ENCODE measurements at places on chromosomes 13 and 19.

- DNase-seq = no peak
Measured at GRCh38 chr13:21747456-21747855, 76.6 kb downstream of the FGF9 start.

GRCh38 chr19:54633401-54633800 is 3.1 kb downstream of the LILRB1 start:
- DNase-seq = no peak

- no peak for DNase-seq
Measured at GRCh38 chr13:70170689-70171088, 62.4 kb upstream of the KLHL1 start.

DNA sequence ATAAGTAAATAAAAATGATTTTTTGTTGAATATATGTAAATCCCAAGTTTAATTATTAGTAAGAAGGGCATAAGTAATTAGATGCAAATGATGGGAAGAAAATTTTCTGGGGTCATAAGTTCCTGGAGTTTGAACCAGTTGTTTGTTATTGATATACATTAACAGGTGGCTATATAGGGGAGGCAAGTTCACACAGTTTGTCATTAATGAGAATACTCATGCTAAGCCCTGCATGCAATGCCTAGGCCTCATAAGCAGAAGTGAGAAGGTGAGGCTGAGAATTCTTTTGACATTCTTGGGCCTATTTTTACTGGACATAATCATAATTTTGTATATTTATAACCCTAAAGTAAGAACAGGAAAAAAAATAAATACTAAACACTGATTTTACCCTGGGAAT is 1210.7 kb upstream of the PCDH9 start:
- no peak for DNase-seq

DNA sequence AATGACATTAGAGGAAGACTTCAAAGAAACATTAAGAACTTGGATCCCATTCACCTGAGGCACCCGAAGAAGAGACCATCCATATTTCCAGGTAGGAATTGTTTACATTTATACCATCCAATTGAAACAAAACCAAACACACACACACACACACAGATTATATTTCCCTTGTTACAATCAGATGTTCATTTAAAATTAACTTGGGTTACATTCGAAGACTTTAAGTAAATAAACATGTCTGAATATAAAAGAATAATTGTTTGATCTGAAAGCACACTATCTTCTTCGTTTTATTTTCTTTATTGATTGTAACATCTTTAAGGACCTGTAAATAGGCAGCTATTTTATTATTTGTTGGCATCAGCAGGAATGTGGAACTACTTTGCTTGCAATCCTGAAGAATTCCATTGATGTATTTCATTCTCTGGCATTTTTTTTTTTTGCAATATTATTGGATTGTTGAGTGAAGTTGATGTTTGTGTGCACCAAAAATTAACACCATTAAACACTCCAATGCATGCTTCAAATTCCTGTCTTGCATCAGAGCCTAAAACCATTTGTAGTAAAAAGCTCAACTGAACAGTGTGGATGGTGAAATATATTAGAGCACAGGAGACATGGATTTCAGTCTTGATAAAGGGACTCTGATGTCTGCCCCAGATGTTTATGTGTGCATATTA is 85.3 kb upstream of the FRY start:
- no peak for DNase-seq

DNA sequence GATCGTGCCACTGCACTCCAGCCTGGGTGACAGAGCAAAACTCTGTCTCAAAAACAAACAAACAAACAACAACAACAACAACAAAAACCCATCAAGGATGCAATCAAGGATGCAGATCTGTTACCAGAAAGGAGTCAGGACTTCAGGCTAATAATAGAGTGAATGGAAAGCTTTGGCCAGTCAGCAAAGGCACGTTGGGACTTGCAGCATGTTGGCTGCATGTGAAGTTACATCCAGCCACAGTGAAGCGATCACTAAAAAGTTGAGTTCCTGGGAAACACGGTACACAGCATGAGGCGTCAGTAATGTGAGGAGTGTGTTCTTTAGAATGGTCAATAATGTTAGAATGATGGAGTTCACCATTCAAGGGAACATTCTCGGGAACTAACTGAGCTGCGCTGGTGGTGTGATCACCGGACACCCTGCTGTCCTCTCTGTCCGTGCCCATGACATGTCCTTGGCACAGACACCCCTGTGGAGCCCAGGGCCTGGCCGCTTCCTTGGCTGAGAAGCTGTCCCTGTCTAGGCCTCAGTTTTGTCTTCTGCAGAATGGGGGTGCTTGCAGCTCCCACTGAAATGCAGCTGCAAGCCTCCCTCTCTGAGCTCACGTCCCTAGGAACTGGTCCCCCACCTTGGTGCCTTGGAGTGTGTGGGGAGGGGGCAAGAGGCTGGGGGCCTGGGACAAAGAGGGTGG is 2.3 kb upstream of the LGALS7B start:
- no peak for DNase-seq

- no peak for DNase-seq
Measured at GRCh38 chr13:106337096-106337850, 198.2 kb downstream of the EFNB2 start.

GRCh38 chr13:93248627-93249047 is 22.0 kb downstream of the GPC6 start:
- no peak for DNase-seq

DNA sequence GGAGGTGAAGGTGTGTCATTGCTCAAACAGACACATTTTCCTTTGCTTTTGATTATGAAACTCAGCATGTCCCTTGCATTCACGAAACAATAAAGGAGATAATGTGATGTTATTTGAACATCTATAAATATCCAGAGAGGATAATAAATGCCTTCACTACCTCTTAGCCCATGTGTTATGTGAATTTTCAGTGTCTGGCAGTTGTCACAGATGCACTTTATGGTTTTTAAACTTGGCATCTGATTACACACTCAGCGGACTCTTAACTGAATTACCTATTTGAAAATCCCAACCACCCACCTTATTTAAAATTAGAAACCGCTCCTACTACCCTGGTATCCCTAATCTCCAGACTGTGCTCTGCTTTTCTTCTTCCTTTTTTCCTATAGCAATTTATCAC is 254.2 kb downstream of the COG6 start:
- no peak for DNase-seq

- DNase-seq = no peak
Measured at GRCh38 chr13:110499621-110500281, 61.8 kb downstream of the RAB20 start.

GRCh38 chr13:73850104-73850873 is 283.9 kb downstream of the KLF12 start:
- DNase-seq = no peak

- no peak for DNase-seq
Measured at GRCh38 chr13:75635828-75636435, at the start of gene LMO7. Gene LMO7, plus strand, starts transcription at chr13:75636330. Its CDS starts 328 bp downstream, at chr13:75636658.

DNA sequence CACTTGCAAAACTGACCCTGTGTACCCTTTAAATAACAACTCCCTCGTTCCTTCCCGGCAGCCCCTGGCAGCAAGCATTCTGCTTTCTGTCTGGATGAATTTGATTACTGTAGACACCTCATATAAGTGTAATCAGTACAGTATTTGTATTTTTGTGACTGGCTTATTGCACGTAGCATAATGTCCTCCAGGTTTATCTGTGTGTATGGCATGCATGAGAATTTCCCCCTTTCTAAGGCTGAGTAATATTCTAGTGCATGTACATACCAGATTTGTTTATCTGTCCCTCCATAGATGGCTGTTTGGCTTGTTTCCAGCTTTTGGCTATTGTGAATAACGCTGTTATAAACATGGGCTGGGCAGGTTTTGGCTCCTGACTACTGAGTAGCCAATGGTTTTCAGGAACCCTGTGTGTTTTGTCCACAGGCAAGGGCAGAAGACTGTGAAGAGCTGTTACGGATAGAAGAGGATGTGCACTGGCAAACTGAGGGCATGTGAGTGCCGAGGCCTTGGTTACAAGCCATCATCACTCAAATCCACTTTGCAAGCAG is 98.0 kb downstream of the ESD start:
- no peak for DNase-seq

- no peak for DNase-seq
Measured at GRCh38 chr19:55672418-55672817, 2.6 kb upstream of the EPN1 start.

GRCh38 chr13:114323349-114323748 is 9.0 kb downstream of the CHAMP1 start:
- no peak for DNase-seq

- DNase-seq = no peak
Measured at GRCh38 chr13:105116966-105117365, 1418.5 kb downstream of the EFNB2 start.

DNA sequence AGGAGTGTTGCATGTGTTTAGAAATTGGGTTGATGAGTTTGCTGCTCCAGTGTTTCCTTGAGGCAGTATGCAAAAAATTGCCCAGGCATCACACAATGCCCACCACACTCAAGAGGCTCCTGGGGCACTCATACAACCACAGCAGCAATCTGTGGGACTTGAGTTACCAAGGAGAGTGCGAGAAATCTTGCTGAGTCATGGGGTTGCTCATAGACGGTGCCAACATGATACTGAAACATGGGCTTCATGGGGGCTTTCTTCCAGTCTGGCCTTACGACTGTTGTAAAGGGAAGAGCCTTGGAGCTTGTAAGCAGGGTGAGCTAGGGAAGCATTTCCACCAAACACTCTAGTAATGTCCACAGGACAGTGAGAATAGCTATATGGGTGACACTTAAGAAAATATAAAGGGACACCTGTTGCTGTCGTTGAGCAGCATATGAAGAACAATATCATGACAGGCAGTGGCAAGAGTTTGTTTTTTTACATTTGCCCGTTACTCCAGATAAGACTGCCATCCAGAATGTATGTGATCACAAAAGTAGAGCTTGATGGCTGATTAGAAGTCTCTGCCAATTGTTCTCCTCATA is 1237.4 kb downstream of the UQCRFS1 start:
- no peak for DNase-seq

DNA sequence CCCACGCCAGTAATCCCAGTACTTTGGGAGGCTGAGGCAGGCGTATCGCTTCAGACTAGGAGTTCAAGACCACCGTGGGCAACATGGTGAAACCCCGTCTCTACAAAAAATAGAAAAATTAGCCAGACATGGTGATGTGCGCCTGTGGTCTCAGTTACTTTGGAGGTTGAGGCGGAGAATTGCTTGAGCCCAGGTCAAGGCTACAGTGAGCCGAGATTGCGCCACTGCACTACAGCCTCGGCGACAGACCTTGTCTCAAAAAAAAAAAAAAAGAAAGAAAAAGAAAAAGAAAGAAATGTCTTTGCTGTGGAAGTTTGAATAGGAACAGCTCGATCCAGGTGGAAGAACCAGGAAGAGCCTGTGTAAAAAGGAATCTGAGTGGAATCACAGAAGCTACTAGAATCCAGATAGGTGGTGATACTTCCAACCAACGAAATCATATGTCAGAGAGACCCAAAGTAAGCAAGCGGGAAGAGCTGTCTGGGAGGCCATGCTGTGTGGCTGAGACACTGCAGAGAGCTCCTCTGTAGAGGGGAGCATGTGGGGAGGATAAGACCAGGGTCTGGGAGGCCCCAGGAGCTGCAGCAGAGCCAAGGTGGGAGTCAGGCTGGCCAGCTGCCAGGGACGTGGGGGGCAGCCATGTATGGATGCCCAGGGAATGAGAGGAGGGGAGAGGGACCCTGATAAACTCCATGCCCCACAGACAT is 21.1 kb downstream of the LATS2 start:
- no peak for DNase-seq

DNA sequence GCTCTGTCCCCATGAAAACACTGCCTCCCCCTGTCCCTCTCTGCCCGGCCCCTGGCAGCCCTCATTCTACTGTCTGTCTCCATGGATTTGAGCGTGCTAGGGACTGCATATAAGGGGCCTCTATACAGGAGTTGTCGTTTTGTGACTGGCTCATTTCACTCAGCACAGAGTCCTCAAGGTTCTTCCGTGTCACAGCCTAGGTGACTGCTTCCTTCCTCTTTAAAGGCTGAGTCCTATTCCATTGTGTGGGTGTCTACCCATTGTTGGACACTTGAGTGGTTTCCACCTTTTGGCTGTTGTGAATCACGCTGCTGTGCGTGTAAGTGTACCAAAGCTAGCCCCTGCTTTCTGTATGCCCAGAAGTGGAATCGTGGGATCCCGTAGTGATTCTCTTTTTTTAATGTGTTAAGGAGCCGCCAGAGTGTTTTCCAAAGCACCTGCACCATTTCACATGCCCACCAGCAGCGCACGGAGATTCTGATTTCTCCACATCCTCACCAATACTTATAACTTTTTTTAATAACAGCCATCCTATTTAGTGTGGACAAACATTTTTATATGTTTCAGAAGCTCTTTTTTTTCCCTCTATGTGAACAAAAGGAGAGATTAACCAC is 116.7 kb downstream of the COL4A2 start:
- DNase-seq = no peak

DNA sequence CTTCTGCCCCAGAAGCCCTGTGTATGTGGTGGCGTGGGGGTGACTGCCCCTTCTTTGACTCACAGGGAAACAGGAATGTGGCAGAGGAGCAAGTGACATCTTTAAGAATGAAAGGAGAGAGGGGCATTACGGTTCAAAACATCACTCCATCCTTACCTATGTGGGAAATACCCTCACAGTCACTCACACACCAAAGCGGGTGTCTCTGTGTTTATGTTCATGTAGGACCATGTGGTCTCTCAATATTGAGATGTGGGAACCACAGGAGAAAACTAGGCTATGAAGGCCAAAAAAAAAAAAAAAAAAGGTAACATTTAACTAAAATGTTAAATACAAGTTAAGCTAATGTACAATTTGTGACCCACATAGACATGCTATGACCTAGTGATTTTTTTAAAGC is 153.6 kb upstream of the GPR12 start:
- no peak for DNase-seq

DNA sequence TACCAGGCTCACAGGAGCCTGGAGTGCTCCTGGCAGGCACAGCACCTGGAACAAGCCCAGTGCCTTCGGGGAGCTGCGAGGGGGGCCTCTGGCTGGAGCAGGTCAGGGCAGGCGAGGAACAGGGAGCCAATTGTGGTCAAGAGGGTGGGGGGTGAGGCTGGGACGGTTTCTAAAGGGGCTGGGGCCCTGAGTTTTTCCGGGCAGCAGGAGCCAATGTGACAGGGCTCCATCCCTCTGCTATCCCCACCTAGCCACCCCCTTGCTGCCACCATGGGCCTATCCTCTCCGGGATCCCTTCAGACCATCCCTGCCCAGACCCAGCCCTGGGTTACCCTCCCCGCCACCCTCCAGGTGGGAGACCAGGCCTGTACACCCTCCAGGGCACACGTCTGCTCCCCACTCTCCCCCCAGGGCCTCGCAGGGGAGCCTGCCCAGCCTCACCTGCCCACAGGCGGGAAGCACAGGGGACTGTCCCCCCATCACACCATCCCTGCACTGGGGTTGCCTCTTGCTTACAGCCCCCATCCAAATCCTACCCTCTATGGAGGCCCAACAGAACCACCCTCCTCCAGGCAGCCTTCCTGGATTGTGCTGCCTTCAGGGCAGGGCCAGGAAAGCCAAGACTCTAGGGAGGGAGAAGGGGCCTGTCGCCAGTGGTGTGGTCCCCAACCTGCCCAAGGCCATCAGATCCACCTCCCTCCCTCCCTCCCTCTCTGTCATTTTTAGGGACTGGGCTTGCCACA is 121.0 kb downstream of the URI1 start:
- no peak for DNase-seq

- no peak for DNase-seq
Measured at GRCh38 chr13:80900561-80900960, 559.6 kb upstream of the SPRY2 start.
